ENCODE measurements at places on chromosomes 2 and 18. TPM values are rescaled to one million over a fixed set of nuclear protein-coding genes. Genes with fewer than 3 reads are reported as not detected.
A peak's percentile ranks its signal among the peaks of the same experiment; 100 is the strongest.

LINC00305 gene
- total RNA-seq: not detected

UCN gene
- total RNA-seq: 1.6 TPM

SERPINB3 gene
- not detected for total RNA-seq

ECEL1 gene
- 0.12 TPM for total RNA-seq

OSR1 gene
- not detected for total RNA-seq

CNGA3 gene
- total RNA-seq: not detected

MATN3 gene
- not detected for total RNA-seq

ACVR1C gene
- total RNA-seq: 1.0 TPM

KLHL14 gene
- 0.20 TPM for total RNA-seq

PARD3B gene
- total RNA-seq: 0.49 TPM

CD207 gene
- total RNA-seq: not detected

DNA sequence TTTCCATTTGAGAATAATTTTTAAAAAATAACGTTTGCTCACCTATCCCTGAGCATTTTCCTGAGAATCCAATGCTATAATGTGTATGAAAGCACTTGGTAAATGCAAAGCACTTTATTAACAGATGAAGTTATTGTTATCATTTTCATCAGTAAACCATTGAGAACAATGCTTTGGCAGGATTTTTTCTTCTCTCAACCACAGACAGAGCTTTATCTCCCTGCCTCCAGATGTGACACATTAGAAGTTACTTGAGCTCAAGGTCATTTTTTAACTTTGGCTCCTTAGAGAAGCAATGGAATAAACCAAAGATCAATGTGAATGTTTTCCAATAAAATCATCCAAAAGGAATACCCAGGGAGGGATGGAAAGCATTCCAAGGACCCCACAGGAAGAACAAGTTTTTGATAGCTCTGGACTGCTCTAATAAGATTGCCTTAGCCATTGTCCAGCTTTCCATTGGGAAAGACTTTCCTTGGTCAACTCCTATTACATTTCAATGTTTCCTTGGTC is 118.9 kb upstream of the NT5C1B start:
- no peak for DNase-seq

- no peak for DNase-seq
These were observed 332.8 kb downstream of the MYCN start for GRCh38 chr2:16273111-16273510.

DNA sequence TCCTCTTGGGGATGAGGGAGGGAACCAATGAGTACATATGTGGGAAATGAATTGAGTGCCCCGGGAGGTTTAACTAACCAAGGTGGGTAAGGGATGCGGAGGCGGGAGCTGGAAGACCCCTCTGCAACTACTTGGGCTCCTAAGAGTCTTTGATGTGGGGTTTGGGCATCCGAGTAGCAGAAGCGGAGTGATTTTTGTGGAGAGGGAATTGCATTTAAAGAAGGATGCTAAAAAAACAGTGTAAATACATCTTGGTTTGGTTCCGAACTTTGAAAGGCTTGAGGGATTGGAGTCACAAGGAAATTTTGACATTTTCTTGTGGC is 215.7 kb downstream of the MCFD2 start:
- peak; percentile 20 for DNase-seq

DNA sequence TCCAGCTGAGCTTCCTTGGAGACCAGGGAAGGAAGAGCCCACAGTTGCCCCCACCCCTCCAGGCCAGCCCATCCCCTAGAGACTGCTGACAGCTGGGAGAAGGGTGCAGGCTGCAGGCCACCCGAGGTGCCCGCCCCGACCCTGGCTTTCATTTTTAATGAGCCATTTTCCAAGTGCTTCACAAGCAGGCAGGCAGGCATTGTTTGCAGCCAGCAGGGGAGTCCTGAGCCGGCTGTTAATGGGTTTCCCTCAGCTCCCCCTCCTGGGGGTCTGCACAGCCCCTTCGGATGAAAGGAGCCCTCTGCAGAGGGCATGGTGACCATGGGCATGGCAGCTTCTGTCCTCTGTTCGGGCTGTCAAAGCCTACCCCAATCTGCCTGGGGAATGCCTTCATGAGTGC is 94.5 kb downstream of the ZBTB7C start:
- DNase-seq: no peak

- DNase-seq: no peak
These were observed 99.6 kb upstream of the CDH7 start for GRCh38 chr18:65651192-65651591.

GRCh38 chr2:106833256-106833655 is 52.7 kb downstream of the ST6GAL2 start:
- no peak for DNase-seq

DNA sequence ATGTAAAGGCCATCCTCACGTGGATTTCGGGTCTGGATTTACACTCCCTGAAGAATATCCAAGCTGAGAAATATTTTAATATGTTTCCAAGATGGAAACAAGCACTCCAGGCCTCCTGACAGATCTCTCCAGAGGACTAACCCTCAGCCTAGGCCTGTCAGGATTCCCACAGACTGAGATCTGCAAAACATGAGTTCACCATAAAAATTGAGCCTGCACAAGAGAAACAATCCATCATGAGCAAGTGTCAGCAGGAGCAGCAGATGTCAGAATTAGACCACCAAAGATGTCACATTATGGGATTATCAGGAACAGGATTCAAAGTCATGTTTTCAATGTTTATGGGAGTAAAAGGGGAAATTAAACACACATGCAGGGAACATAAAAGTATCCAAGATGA is 191.3 kb downstream of the TFCP2L1 start:
- no peak for DNase-seq

DNA sequence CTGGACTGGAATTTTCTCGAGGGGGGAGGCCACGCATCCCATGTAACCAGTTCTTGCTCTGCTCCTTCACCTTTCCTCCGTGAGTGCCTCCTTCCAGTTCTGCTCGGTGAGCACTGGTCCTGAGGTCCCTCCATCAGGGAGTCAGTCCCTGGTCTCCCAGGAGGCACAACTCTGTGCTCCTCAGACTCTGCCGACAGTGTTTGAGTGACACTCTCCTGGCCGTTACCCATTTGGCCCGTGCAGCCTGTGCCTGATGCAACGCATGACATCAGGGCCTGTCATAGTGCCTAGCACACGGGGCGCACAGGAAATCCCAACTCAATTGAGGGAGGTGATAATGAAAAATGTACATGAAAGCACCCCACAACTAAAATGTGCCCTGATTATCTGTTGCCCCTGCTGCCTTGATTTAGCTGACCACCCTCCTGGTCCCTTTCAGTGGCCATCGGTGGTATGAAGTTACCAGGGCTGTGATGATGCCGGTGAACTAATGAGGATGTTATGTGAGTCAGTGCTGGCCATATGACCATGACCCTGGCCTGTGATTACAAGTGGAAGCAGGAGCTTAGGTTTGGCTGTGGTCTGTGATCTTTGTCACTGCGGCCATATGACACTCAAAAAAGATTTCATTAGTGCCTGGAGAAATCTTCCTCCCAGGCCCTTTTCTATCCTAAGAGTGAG is 144.6 kb downstream of the TDRD15 start:
- DNase-seq: no peak

GRCh38 chr2:98868548-98869271 is 67.3 kb downstream of the CRACDL start:
- no peak for DNase-seq

- DNase-seq: no peak
These were observed 263.7 kb upstream of the REV1 start for GRCh38 chr2:99753505-99753904.

DNA sequence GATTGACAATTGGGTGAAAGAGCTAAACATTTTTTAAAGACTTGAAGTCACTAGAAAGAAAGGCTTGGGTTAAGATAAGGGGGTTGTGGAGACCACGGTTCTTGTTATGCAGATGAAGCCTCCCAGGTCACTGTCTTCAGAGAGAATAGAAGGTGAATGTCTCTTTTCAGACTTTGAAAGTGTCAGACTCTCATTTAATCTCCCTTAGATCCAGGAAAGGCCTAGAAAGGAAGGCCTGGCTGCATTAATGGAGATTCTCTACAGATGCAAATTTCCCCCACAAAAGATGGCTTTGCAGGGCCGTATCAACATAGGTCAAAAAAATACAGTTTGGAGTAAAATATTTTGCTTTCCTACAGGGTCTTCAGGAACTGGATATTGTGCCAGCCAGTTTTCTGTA is 193.9 kb downstream of the RTP5 start:
- no peak for DNase-seq

DNA sequence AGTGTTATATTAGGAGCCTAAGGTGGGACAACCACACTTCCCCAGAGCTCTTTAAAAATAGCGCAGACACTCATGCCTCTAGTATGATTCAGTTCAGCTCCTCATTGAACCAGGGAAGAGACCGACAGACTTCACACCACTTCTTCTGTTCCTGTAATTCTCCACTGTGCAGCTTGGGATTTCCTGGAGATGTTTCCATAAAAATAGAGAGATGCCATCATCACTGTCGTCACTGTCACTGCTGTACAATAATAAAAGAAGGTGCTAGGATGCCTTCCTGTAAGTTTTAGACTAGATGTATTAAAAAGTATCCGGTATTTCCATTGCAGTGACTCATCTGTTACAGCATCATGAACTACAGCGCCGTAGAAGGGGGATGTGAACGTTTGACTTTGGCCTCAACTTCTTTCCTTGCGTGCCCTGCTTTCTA is 110.9 kb downstream of the FAM210A start:
- peak; percentile 34 for DNase-seq

DNA sequence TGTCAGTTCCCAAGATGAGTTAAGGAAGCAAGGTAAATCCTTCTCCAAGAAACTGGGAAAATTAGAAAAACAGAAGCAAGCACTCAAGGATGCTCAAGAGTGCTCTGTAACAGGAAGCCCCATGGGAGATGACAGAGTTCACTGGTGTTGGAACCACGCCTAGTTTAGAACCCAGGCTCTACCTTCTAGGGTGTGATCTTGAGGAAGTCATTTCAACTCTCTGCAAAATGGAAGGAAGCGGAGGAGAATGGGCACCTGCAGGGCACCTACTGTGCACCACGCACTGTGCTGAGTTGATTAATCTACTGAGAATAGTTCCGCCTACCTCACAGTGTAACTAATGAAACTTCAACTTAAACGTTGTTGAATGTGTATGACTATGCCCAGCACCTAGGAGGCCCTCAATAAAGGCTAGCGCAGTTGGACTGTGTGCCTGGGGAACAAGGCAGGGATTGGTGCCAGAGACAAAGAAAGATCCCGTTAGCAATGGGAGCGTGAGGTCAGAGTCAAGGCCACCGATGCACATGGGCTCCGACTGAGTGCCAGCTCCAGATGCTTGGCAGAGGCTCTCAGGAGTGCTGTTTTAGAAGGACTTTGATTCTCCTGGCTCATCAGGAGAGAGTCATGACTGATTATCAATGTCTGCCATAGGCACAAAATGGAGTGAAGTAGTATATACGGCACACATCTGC is 93.7 kb downstream of the MAPK4 start:
- DNase-seq: no peak

DNA sequence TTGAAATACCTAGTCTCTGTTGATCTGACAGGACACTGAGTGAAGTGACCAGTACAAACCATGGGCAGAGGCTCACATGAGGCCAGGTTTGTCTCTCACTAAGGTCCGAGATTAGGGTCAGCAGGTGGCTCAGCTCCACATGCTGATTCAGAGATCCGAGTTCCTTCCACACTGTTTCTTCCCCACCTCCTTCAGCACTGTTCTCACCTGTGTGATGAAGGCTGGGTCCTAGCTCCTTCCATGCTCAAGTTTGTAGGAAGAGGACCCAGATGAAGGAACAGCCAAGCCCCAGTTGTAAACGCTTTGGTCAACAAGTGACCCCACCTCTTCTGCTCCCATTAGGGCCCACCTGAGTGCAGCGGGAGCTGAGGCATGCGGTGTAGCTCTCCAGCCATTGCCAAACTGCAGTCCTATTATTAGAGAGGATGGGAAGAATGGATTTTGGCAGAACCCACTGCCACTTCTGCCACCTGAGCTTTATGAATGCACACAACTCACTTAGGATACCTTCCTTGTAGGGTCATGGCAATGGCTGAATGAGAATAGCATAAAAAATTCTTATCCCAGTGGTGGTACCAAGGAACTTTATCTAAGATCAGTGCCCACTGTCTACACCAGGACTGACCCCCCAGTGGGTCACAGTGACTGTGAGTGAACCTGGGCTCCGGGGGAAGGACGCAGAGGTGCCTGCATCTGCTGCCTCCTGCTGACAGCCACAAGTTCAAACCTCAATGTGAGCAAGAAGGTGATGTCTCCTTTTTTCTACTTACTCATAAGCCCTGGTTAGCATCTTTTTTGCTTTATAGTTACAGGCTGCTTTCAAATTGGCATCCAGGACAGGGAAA is 324.8 kb upstream of the HS6ST1 start:
- no peak for DNase-seq

- DNase-seq: no peak
These were observed 35.5 kb upstream of the CYTIP start for GRCh38 chr2:157479081-157480027.

DNA sequence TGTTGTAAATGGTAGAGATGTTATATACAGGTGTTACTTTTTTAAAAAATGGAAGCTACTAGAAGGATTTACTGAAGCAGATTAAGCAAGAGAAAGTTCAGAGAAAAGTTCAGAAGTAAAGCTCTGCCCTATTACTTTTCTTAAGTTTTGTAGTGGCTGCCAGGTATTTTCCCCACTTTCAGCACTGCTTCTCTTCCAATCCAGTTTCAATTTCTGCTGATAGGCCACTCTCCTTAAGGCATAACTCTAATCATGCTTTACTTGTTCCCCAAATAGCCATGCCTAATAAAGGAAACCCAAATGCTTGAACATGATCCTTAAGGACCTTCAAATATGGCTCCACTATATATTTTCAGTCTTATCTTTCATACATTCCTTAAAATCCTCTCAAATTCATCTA is 880.8 kb upstream of the CDH2 start:
- no peak for DNase-seq

- DNase-seq: no peak
These were observed 28.2 kb downstream of the SIX2 start for GRCh38 chr2:44980751-44981713.

GRCh38 chr2:236093134-236093533 is 75.1 kb downstream of the GBX2 start:
- DNase-seq: no peak

DNA sequence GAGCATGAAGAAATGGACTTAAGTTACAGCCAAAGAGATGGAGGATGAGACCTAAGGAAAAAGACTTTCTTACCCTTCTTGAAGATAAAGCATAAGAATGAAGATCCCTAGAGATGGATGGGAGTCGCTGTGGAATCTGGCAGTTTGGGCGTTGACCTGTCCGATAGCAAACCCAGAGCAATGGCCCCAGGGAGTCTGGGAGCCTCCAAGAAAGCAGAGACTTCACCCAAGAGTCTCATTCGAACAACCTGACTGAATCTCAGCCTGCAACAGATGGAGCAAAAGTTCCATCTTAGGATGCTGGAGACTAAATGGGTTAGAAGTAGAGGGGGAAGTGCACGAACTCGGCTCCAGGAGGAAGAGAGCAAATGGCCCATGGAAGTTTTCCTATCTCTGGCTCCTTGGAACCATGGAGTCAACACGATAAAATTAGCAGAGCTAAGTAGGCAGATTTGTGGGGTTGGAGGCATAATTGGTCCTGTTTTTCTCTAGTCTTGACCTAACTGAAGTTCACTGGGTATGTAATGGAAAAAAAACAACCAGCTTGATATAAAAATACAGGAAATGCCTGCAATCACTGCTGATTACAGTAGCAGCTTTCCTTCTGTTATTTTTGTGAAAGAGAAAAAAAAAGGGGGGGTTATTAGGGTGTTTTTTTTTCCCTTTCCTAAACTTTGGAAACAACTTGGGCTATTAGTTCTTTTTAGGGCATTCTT is 178.4 kb upstream of the EPAS1 start:
- DNase-seq: no peak

- DNase-seq: no peak
These were observed 114.1 kb downstream of the NDUFA10 start for GRCh38 chr2:239910851-239911640.

GRCh38 chr2:8432706-8433336 is 249.0 kb upstream of the ID2 start:
- no peak for DNase-seq

All from activated naive CD8-positive, alpha-beta T cell treated with anti-CD3 and anti-CD28 coated beads for 36 hours (primary cell).